ENCODE measurements at places on chromosomes 1 and 21.

GRCh38 chr1:1231400-1232207 is at the start of gene SDF4:
Gene SDF4, minus strand, starts transcription at chr1:1232001. Its CDS starts 3,229 bp downstream, at chr1:1228772.
- peak; percentile 96 for DNase-seq

GRCh38 chr1:157252473-157252872 is 114.3 kb upstream of the ETV3 start:
- DNase-seq, result no peak

- DNase-seq, result no peak
These were observed at the start of gene OR10T2 for GRCh38 chr1:158398818-158399514. Gene OR10T2, minus strand, starts transcription at chr1:158399466. Its CDS starts 0 bp downstream, at chr1:158399466.

GRCh38 chr1:16976966-16977365 is 3.5 kb downstream of the MFAP2 start:
- no peak for DNase-seq

DNA sequence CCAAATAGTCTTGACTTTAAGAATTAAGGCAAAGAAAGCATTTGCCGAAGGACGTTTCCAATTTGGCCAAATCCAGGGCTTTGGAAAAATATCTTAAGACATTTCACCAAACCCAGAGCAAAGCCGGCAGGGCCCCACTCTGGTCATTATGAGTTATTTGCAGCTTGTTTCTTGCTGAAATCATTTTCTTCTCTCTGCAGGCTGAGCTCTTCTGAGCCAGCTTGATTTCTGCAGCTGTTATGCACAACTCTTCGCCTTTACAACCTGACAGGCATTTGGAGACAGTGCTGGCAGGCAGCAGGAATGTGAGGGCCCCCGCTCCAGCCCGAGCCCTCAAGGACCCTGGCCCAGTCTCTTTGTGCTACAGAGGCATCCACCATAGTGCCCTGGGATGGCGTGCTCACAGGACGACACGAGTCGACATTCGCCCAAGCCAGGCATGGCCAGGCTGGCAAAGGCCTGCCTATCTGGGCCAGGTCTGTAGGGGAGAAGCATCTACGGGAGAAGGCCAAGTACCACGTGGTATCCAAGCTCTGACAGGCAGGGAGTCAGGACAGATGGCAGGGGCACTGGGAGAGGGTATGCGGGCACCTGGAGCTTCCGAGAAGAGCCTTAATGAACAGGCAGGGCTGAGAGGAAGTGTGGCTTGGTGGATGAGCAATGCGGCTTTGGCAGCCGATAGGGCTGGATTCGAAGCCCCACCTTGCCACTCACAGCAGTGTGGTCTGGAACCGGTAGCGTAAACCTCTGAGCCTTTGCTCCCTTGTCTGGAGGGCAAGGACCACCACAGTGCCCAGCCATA is 32.3 kb downstream of the SYF2 start:
- no peak for DNase-seq

GRCh38 chr1:174837386-174837785 is 162.4 kb upstream of the CACYBP start:
- no peak for DNase-seq

GRCh38 chr1:233140974-233141373 is 154.6 kb downstream of the PCNX2 start:
- DNase-seq, result no peak

DNA sequence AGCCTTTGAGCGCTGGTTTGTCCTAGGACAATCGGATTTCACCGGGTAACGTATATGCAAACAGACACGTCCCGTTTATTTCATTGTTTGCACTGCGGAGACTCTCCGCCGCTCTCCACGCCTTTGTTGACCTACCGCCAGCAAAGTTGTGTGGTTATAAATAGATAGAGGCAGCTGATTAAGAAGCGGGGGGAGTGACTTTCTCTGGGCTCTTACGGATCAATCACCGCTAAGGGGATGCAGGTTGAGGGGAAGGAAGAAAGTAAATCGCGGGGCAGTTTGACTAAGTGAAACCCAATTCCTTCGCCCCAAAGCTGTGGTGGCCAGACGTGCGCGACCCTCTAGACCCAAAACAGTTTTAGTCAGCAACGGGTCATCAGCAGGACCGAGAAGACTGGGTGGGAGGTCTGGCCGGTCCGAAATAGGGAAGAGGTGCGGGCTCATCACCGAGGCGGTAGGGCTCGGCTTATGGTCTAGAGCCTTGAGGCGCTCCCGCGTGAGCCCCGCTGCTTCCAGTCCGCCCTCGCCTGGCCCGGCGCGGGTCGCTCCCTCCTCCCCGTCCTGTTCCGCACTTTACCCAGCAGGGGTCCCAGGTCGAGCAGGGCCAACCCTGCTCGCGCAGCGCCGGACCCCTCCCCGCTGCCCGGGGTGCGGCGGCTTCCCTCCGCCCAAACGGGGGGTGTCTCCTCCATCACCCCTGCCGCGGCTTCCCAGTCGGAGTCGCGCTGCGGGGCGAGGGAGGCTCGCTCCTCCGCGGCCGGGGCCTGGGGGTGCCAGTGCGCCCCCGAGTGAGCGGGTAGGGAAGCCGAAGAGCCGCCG is 120.8 kb upstream of the RRP15 start:
- DNase-seq, result peak; percentile 77

- no peak for DNase-seq
These were observed 110.2 kb upstream of the L1TD1 start for GRCh38 chr1:62084310-62084890.

GRCh38 chr1:76285578-76286135 is 211.1 kb downstream of the ST6GALNAC3 start:
- no peak for DNase-seq

DNA sequence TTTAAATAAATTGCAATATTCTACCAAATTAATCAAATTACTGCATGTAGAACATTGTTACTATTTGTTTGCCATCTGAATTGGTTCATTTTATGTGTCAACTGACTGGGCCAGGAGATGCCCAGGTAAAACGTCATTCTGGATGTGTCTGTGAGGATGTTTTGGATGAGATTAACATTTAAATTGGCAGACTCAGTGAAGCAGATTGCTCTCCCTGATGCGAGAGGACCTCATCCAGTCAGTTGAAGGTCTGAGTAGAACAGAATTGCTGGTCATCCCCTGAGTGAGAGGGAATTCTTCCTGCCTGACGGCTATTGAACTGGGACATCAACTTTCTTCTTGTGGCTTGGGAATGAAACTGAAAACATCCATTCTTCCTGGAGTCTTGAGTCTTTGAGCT is 122.0 kb upstream of the GREM2 start:
- DNase-seq, result no peak

DNA sequence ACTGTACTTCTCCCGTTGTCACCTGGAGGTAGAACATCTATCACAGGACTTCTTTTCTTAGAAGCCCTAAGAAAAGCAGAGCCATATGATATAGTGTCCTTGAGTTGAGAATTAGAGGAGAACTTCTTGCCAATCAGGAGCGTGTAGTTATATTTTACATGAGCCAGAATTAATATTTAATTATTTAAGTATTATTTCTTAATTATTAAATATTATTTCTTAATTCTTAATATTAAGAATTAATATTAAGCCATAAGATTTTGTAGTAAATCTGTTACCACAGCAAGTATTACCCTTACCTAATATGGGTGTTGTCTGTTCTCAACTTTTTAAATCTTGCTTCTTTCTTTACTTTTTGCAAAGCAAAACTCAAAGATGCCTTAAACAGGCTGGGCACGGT is 10.2 kb upstream of the APCS start:
- no peak for DNase-seq

DNA sequence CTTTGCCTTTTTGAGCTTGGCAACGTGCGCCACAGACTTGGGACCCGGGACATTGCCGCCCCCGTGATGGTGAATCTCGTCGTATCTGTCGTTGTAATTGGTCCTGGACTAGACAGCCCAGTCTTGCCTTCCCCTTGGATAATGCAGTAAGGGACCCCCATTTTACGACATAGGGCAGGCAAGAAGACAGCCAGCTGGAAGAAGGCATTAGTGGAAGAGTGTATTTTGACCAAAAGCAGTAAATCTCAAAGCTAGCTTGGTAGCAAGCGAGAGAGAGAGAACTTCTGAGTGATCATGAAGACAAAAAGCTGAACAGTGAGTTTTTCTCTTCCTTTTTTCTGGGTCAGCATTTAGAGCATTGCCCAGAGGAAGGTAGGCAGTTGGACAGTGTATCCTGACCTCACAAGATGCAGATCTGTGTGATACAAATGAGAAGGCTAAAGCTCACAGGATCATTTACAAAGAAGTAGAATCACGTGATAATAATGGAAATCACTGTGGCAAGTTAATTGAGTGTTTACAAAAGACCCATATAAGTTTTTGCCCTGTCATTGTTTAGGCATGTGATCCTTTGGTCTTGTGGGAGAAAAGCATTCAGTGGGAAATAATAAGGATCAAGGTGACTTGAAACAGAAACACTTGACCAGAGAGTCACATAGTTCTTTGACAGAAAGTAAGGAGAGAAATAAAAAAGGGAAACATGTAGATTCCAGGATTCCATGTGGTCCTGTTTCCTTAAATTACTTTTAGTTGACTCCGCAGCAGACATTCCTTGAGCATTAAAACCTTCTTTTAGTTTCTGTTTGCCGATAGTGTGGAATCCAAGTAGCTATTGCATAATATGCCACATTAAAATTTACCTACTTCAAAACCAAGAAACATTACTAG is 66.3 kb downstream of the CNST start:
- DNase-seq, result no peak
